ENCODE measurements at places on chromosomes 12 and 14.

- DNase-seq = no peak
Measured at GRCh38 chr14:56145181-56145769, 27.1 kb downstream of the PELI2 start.

DNA sequence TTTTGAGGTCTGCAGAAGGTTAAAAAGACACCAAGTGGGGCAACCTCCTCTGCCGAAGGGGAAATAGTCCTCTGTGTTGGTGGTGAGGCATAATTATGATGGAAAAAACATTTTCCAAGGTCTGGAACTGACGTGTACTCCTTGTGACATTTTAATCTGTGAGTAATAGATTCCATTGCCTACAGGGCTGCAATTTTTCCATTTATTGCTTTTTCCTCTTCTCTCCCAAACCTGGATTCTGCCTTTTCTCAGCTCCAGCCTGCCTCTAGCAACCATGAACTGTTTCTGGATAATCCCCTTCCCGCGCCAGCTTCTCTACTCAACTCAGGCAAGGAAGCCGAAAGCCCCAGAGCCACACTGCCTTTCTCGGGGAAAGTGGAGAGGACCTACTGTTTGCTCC lies 230.1 kb upstream of the PLXNC1 start:
- no peak for DNase-seq

- DNase-seq = no peak
Measured at GRCh38 chr12:103250487-103250886, 245.3 kb downstream of the C12orf42 start.

GRCh38 chr12:98591209-98591608 lies 2.3 kb upstream of the SLC25A3 start:
- no peak for DNase-seq

GRCh38 chr12:89140602-89141238 lies 211.6 kb downstream of the DUSP6 start:
- DNase-seq = no peak

GRCh38 chr12:43221216-43221615 lies 330.8 kb downstream of the ADAMTS20 start:
- no peak for DNase-seq

GRCh38 chr14:74685921-74686678 lies 26.8 kb downstream of the AREL1 start:
- DNase-seq = no peak

- DNase-seq = no peak
Measured at GRCh38 chr14:65304963-65305362, 107.6 kb upstream of the FUT8 start.

DNA sequence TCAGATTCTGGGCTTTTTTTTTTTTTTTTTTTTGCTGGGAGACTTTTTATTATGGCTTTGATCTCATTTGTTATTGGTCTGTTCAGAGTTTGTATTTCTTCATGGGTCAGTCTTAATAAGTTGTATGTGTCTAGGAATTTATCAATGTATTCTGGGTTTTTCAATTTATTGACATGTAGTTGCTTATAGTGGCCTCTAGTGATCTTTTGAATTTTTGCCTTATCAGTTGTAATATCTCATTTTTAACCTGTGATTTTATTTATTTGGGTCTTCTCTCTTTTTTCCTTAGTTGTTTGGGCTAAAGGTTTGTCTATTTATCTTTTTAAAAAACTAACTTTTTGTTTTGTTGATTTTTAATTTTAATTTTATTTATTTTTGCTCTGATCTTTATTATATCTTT lies 45.5 kb downstream of the NAA30 start:
- DNase-seq = no peak

GRCh38 chr14:104680806-104681688 lies 8.4 kb upstream of the INF2 start:
- no peak for DNase-seq

Measured in activated CD8-positive, alpha-beta memory T cell treated with anti-CD3 and anti-CD28 coated beads for 4 hours (primary cell).